MCF 10A (cell line): ENCODE measurements at places on chromosomes 7 and 10.
A peak's percentile ranks its signal among the peaks of the same experiment; 100 is the strongest.

GRCh38 chr10:30384701-30385201, 35.7 kb upstream of the MTPAP start:
- DNase-seq = peak; percentile 76

DNA sequence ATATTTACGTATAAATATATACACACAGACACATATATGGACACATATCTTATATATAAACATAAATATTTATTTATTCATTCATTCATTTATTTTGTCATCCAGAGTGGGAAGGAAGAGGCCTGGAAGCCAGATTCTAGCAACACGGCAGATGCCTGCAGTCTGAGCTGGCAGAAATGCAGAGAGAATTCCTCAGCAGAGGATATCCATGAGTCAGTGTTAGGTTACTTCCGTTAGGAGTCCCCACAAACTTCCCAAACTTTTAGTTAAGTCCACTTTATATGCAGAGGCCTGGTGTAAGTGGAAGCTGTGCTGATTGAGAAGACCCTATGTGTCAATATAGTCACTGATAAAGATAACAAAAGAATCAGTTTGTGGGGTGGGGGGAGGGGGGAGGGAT, 89.6 kb downstream of the PPP1R17 start:
- DNase-seq = peak; percentile 39

DNA sequence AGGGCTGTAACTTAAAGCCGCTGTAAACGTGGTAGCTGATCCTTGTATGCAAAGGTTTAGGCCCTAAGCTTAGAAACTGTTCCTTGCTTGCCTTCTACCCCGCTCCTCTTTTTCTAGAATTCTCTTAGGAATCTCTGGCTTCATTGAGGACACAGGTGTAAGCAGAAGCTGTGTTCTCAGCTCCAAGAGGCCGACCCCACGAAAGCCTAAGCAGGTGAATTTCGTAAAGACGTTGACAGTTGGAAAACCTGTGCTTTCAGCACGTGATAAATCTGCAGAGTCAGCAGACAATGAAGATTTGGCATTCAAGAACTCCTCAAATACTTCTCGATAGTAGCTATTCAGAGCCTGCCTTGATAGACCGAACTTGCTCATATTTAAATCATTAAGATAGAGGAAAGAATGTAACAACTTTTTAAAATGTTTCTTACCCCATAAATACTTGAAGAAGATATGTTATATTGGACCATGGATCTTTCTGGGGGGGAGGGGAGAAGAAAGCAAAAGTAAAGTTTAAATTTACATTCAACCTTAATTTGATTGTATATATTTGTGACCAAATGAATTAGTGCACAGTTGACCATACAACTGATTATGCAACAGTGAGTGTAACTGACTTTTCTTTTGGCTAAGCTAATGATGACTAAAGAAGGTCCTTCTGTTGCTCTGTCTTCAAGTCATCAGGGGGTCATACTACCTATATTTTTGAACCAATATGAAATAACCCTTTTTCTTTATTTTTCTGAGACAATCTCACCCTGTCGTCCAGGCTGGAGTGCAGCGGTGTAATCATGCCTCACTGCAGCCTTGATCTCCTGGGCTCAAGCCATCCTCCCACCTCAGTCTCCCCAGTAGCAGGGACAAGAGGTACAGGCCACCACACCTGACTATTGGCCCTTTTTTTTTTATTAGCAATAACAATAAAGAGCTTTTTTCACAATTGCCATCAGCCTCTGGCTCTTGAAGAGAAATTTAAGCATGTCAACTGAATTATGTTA, 1.2 kb upstream of the GDI2 start:
- peak; percentile 29 for DNase-seq

DNA sequence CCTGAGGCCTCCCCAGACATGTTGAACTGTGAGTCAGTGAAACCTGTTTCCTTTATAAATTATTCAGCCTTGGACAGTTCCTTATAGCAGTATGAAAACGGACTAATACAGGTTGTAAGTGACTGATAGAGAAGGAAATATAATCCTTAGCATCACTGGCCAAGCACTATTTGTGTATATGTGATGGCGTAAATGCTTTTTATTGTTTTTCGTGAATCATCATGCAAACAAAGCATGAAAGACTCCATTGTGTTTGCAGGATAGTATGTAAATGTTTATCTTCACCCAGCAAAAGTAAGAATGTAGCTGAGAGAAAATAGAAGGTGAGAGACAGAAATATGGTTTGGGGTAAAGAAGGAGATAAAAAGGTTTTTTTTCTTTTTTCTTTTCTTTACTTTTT, 92.5 kb upstream of the LRGUK start:
- no peak for DNase-seq

- DNase-seq = no peak
These were observed 241.2 kb downstream of the SKIDA1 start for GRCh38 chr10:21284301-21284700.
